Mesothelial cell of epicardium (in vitro differentiated cells): ENCODE measurements at places on chromosomes 3 and 15. TPM values are rescaled to one million over a fixed set of nuclear protein-coding genes. Genes with fewer than 3 reads are reported as not detected.

ARHGEF26 gene
- 6.2 to 6.6 TPM (median 6.6 TPM) in 3 replicates for total RNA-seq

GRCh38 chr15:99966815-99967214, 233.6 kb upstream of the LYSMD4 start:
- DNase-seq: no peak

DNA sequence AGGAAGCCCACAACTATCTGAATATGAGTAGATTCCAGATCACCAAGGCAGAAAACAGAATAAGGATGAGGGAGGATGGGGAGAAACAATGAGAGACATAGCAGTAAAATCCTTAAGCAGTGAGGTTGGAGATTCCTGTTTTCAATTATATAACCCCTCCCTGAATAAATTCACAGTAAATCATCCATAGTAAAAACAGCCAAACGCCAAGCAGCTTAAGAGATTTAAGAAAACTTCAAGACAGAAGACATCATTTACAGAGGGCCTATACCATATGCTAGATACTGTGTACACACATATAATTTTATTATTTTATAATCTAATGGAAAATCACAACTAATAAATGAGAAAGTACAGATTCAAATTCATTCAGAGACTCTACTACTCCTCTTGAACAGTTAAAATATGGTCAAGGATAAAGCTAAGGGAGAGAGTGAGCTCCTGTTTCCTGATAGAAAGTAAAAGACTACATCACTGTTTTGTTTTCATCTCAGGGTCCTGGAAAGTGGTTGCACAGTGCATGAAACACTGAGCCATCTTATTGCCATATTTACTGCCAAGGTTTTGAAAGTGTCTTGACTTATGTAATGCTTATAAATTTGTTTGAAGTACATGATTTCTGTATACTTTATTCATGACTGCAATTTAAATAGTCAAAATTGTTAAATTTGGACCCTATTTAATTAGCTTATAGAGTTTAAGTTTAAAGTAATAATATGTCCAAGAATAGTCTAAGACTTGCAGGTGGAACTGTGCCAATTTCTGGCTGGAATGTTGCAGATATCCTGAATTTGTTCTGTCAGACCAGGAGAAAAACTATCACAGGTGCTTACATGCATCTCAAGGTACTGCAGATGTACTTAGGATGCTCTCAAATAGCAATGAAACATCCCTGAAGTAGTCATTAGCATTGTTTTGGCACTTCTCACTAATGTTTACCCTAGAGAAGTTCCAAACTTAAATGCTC, 141.4 kb downstream of the TBL1XR1 start:
- DNase-seq: no peak

- DNase-seq: no peak
Measured at GRCh38 chr3:179018808-179019207, 52.8 kb downstream of the ZMAT3 start.

- peak; percentile 79 for DNase-seq
Measured at GRCh38 chr3:51670823-51671733, at the start of gene TEX264. Gene TEX264, plus strand, starts transcription at chr3:51671252. Its CDS starts 3,053 bp downstream, at chr3:51674305.
